Neural crest cell (in vitro differentiated cells): ENCODE measurements at places on chromosomes 3 and 15. TPM values are rescaled to one million over a fixed set of nuclear protein-coding genes. Genes with fewer than 3 reads are reported as not detected.

GRCh38 chr3:55702822-55703221 is 215.7 kb upstream of the WNT5A start:
- H3K4me1 ChIP-seq = peaks cover 12% of the 10 kb centered on the region
- H3K36me3 ChIP-seq = no peaks in the 10 kb centered on the region
- H3K27me3 ChIP-seq = no peaks in the 10 kb centered on the region
- H3K27ac ChIP-seq = no peak overlapping the region
- no peak for DNase-seq

The KIF23 gene
- total RNA-seq = 67.3 and 69.6 TPM in 2 replicates

DNA sequence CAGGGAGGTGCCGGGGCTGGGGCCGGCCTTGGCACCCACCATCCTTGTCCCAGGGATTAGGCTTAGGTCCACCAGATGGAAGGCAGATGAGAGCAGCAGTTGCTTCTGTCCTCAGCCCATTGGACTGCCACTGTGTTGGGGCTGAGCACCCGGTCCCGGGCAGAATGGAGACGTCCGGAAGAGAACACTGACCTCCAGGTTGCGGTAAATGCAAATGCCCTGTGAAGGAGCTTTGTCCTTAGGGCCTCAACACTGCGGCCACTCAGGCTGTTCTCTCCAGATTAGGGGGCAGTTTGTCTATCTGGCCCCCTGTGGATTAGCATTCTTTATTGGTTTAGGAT is at the start of gene SERINC4:
TSS of gene SERINC4 (minus strand) at position 276 of the 341 bp plus-strand sequence. CDS start at position 42, 234 bp downstream.
- H3K36me3 ChIP-seq = peaks cover 25% of the 10 kb centered on the region
- peaks cover 37% of the 10 kb centered on the region for H3K4me1 ChIP-seq
- peak within 1 kb of the TSS; percentile 95 for H3K4me3 ChIP-seq
- peak within 1 kb of the TSS; percentile 97 for H3K27ac ChIP-seq

GRCh38 chr3:187456250-187456649 is 88.1 kb downstream of the RTP4 start:
- no peak overlapping the region for H3K27ac ChIP-seq
- peaks cover 7% of the 10 kb centered on the region for H3K4me1 ChIP-seq
- no peaks in the 10 kb centered on the region for H3K36me3 ChIP-seq
- DNase-seq = no peak

DNA sequence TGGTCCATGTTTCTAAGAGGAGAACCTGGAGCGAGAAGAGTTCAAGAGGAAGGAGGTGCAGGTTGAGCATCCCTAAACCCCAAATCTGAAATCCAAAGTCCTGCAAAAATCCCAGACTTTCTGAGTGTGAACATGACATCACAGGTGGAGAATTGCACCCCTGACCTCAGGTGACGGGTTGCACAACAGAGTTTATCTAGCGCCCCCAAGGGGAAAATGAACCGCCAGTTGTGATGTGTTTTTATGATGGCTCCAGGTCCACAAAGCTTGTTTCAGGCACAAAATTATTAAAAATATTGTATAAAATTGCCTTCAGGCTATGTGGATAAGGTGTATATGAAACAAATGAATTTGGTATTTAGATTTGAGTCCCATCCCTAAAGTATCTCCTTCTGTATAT is 420.0 kb downstream of the GABRB3 start:
- no peak for DNase-seq
- no peaks in the 10 kb centered on the region for H3K36me3 ChIP-seq
- peaks cover 11% of the 10 kb centered on the region for H3K27me3 ChIP-seq
- no peak overlapping the region for H3K4me3 ChIP-seq
- H3K27ac ChIP-seq = no peak overlapping the region
- peaks cover 5% of the 10 kb centered on the region for H3K4me1 ChIP-seq

GRCh38 chr3:53707222-53707621 is 139.0 kb downstream of the CHDH start:
- DNase-seq = no peak
- no peaks in the 10 kb centered on the region for H3K27me3 ChIP-seq
- no peaks in the 10 kb centered on the region for H3K4me1 ChIP-seq
- H3K27ac ChIP-seq = no peak overlapping the region

The MRAS gene
- total RNA-seq = 24.7 and 27.0 TPM in 2 replicates

The ACKR2 gene
- 0.20 and 0.56 TPM in 2 replicates for total RNA-seq

GRCh38 chr3:134366928-134367811 is 7.1 kb downstream of the AMOTL2 start:
- no peaks in the 10 kb centered on the region for H3K27me3 ChIP-seq
- peak; percentile 50 for DNase-seq
- H3K27ac ChIP-seq = no peak overlapping the region

DNA sequence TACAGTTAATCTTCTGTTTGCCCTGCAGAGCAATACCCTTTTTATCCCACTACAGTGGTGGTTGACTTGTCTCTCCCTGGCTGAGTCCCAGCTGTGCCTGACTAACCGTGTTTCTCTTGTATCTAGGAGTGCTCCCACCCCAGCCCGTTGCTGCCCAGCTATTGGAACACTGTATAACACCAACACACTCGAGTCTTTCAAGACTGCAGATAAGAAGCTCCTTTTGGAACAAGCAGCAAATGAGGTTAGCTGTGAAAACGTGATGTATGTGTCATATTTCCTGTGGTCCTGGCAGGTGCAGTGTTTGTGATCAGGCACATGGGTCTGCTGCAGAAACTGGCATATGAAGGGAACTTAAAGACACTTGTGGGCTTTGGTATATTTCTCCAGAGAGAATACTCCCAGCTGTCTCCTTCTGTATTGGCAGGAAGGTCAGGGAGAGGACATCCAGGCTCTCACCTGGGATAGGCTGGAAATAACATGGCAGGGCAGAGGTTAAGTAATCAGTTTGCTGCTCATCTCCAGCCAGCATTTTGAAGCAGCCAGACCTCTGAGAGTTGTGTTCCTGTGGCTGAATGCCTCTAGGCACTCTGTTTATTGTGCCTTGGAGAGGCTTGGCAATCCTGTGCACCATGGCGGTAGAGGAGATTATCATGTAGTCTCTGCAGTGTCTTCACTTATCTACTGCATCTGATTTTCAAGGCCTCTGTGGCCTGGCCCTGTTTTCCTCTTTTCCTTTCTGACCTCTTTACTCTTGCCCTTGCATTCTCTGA is 34.8 kb downstream of the ATG7 start:
- no peak for DNase-seq
- no peaks in the 10 kb centered on the region for H3K4me1 ChIP-seq
- H3K36me3 ChIP-seq = peaks cover 8% of the 10 kb centered on the region
- no peak overlapping the region for H3K27ac ChIP-seq

DNA sequence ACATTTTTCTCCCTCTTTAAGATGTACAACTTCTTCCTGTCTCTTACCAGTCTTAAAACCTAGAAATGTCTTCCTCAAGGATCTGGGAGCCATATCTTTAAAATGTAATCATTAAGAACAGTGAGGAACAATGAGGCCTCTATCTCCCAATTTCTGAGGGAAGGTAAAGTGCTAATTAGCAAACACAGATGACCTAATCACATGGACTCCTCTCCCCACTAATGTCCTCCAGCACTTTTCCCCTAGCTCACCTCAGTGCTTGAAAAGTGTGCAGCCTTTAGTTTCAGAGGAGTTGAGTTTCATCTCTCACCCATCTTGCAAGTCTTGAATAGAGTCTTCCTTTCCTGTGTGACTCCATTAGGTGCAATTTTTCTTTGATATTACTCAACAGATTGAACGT is 771.0 kb downstream of the PDCD6IP start:
- no peaks in the 10 kb centered on the region for H3K4me1 ChIP-seq
- no peaks in the 10 kb centered on the region for H3K36me3 ChIP-seq
- H3K4me3 ChIP-seq = no peak overlapping the region
- DNase-seq = no peak

DNA sequence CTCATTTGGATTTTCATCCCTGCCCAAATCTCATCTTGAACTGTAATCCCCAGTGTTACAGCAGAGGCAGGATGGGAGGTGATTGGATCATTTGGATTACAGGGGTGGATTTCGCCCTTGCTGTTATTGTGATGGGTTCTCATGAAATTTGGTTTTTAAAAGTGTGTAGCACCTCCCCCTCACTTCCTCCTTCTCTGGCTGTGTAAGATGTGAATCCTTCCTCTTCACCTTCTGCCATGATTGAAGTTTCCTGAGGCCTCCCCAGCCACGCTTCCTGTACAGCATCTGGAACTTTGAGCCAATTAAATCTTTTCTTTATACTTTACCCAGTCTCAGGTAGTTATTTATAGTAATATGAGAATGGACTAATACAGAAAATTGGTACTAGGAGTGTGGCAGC is 316.8 kb downstream of the PLCL2 start:
- peaks cover 26% of the 10 kb centered on the region for H3K36me3 ChIP-seq
- no peaks in the 10 kb centered on the region for H3K4me1 ChIP-seq
- no peaks in the 10 kb centered on the region for H3K27me3 ChIP-seq
- H3K27ac ChIP-seq = no peak overlapping the region
- no peak overlapping the region for H3K4me3 ChIP-seq

The SNTN gene
- not detected in 2 replicates for total RNA-seq

GRCh38 chr3:130539005-130539404 is 22.0 kb downstream of the COL6A6 start:
- peaks cover 37% of the 10 kb centered on the region for H3K27me3 ChIP-seq
- H3K27ac ChIP-seq = no peak overlapping the region
- peak; percentile 57 for DNase-seq
- H3K36me3 ChIP-seq = no peaks in the 10 kb centered on the region
- H3K4me1 ChIP-seq = peaks cover 5% of the 10 kb centered on the region
